ENCODE measurements at places on chromosomes 16 and 17.

DNA sequence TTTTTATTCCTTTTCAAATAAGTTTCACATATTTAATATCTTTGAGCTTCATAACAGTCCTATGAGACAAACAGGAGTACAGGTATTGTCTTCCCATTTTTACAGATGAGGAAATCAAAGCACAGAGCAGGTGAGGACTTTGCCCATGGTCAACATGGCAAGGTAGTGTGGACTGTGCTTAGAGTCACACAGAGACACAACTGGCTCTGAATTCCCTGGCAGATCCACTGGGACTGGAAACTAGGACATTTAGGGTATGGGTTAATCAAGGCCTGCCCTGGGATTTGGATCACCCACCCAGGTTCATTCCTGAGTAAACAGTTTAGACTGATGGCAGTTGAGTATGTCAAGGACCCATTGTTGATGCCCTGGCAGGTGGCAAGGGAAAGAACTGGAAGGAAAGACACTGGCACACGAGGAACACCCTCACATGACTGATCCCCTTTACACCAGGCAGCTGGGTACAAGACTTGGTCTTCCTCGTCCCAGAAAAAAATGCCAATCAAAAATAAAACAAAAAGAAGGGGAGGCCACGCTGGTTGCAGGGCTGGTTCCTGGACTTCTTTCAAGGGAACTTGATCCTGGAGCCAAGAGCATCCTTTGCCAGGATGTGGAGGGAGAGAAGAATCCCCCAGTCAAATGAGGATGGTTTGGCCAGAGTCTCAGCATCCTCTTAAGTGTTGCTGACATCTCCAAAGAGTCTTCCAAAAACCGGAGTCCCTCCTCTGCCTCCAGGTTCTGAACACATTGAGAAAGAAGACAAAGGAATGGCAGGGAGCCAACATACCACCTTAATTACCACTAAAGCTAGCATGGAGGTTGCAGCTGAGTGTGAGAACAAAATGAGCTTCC lies 34.9 kb downstream of the CHD9 start:
- no peak for DNase-seq

DNA sequence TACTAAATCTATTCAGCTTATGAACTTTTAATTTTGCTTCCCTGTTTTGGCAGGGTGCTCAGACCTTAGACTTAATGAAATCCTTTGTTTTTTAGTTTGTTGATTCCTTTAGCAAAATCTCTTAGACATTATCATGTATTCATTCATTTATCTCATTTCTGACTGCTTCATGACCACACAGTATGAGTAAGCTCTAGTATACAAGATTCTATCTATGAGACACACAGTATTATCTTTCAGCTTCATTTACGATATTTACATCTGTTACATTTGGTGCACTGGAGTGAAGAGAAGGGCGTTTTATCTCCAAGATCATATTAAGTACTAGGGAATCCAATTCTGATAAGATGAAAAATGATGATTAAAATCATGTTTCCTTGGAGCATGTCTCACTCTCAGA lies 448.1 kb upstream of the CA10 start:
- DNase-seq, result no peak

- no peak for DNase-seq
Observed at GRCh38 chr17:17114592-17115225, 72.5 kb downstream of the MPRIP start.

DNA sequence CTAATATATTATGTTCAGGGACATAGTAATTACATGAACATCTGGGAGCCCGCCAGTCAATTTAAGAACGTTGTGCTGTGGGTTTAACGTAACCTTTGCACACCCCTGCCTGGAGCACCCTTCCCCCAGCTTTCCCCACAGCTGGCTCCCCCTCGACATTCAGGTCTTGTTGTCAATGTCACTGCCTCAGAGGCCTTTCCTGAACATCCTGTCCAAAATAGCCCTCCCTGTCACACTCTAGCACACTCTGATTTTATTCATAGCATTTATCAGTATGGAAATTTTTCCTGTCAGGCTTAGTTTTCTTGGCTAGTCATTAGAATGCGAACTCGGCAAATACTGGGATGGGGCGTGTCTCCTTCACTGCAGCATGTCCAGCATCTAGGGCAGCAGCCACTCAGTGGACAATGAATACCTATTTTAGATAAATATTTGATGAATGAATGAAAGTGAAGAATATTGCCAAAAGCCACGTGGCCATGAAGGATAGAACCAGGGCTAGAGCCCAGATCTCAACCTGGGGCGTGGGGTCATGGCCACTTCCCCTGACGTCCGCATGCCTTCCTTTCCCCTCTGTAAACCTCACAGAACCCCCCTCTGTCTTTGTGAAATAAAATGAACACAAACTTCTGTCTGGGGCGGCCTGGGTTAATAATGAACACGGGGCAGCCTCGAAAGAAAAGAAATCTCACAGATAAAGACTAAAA lies 10.5 kb downstream of the PIK3R6 start:
- DNase-seq, result no peak

Data from NCI-H187 treated with DMSO at 0.1 percent for 48 hours (cell line).